ENCODE measurements at places on chromosomes 16 and 17.
A peak's percentile ranks its signal among the peaks of the same experiment; 100 is the strongest.

GRCh38 chr17:3843935-3844516, 2.0 kb downstream of the NCBP3 start:
- peak; percentile 16 for DNase-seq

GRCh38 chr16:9820476-9821246, 361.6 kb downstream of the GRIN2A start:
- no peak for DNase-seq

DNA sequence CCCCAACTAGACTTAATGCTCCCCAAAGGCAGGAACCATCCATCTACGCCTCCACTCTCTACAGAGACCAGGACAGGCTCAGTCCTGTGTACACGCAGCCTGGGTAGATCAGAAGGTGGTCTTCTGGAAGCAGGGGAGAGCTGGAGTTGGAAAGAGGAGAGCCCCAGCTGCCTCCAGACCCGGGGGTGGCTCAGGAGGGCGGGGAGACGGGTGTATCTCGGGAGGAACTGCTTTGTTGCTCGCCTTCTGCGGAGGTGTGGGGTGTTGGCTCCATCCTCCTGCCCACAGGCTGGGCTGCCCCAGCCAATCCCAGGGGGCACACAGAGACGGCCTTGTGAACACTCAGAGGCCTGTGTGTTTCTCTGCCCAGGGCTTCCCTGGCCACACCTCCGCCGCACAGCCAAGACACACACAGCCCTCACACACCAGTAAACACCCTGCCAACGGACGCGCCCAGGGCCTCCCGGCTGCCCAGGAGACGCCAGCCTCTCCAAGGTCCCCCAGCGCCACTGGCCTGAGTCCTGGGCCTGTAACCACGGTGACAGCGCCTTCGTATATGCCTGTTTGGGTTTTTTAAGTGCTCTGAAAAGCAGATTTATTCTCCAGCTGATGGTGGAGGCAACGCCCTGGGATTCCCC, 143.4 kb upstream of the CDC42EP4 start:
- DNase-seq, result no peak

DNA sequence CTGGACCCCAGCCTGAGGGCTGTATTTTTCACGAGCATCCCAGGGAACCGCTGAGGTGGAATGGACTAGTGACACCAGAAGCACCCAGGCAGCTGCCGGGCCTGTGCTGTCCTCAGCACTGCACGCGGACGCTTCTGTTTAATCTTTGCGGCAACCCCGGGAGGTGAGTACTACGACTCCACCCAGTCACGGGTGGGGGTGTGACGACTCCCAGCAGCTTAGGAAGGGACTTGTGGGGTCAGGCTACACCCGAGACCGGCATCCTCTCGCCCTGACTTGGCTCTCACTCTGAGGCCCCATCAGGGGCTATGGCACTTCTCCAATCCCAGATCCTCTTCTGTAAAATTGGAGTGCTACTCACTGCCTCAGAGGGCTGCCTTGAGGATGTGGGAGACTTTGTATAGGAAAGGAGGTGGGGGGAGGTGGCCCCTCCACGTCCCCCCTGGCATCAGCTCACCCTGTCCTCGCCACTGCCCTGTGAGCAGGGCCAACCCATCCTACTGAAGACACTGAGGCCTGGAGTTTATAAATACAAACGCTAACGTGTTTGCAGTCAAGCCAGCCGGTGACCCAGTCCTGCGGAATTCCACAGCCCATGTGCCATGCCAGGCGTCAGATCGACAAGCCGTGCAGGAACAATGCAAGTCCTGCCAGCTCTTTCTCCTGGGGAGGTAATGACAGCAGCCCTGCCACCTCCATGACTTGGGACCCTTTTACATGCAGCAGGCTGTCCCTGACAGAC, 44.4 kb downstream of the PPL start:
- no peak for DNase-seq

DNA sequence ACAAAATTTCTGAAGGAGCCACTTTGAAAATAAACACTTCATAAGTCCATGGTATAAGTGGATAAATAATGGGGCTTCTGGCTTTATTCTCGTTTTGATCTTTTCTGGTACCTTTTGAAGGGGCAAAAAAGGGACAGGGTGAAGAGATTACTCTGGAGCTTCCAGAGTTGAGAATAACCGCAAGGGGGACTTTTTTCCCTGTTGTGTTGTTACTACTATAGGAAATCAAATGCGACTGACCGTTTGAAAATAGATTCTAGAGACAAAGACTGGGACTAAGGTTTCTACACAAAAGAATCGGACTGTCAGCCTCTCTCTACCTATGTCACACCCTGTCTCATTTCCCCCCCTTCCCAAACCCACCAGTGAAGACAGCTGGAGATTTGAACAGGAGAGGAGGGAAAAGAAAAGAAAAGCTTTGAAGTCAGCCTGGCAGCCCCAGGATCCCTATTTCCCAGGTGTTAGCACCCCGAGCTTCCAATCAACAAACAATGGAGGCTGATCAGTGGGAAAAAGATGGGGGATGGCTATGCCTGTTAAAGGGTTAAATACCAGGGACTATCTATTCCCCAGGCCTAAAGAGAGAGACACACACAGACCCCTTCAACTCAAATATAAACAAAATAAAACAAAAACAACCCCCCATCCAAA, 8.4 kb downstream of the HOXB4 start:
- no peak for DNase-seq

DNA sequence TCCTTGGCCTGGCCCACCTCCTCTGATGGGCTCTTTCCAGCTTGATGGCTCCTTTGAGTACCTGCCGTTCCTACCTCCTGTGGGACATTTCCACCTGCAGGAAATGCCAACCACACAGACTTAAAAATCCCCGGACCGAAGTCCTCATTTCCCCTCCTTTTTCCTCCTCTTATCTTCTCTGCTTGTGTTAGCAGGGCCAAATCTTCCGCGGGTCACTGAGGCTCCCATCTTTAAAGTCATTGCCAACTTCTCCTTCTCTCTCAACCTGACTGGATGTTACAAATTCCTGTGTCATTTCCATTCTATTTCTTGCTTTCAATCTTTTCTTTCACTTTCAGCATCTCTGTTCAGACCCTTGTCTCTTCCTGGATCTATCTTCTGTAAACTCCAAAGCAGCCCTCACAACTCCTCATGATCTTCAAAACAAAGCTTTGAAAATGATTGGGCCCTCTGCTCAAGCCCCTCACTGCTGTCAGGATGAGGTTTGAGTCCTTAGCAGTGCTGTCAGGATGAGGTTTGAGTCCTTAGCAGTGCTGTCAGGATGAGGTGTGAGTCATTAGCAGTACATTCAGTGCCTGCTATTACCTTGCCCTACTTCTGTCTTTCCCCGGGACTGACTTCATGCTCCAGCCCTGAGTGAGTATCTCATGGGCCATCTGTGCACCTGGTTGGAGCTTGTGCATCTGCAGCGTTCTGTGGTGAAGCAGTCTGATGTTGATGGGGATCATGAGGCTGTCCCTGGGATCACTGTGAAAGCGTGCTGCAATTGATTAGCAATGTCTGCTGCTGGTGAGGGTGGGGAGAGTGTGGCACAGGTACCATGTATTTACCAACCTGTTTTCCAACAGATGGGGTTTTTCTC, 100.1 kb downstream of the IRF8 start:
- DNase-seq, result no peak

GRCh38 chr16:50037662-50038220, 12.7 kb downstream of the CNEP1R1 start:
- no peak for DNase-seq

GRCh38 chr17:78498848-78499247, 78.3 kb downstream of the DNAH17 start:
- no peak for DNase-seq

- DNase-seq, result no peak
These were observed 928 bp downstream of the CASKIN2 start for GRCh38 chr17:75514299-75514918.

DNA sequence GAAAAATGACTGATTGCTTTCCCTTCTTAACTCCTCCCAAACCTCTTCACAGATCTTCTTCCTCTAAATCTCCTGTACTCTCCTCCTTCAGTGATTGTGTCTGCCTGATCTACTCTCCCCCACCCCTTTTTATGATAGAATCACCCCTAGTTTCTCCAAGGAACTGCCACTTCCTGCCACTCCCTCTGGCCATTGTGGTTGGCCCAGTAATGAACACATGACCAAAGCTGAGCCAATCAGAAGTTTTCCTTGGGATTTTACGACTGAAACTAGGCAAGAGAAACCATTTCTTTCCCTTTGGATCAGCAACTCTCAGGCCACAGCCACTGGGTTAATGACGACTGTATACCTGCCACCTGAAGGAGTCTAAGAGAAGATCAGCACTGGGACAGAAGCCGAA, 15.9 kb downstream of the IRX3 start:
- DNase-seq, result no peak

DNA sequence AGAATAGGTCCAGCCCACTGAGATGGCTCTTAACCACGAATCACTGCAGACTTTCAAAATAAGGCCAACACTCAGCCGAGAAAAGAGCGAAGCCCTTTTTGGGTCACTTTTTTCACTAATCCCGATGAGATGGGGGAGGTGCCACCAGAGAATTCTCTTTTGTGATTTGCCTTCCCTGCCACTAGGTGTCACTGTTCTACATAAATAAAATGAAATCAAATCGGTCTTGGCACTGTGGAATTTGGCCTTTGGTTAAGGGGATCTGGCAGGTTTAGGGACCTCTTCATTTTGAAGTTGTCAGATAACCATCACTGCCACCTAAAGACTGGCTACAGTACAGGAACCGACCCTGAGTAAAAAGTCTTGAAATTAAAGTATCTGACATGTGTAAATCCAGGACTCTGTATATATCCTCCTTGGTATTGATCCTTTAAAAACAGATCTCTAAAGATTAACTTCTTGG, 147.0 kb downstream of the HS3ST4 start:
- no peak for DNase-seq

DNA sequence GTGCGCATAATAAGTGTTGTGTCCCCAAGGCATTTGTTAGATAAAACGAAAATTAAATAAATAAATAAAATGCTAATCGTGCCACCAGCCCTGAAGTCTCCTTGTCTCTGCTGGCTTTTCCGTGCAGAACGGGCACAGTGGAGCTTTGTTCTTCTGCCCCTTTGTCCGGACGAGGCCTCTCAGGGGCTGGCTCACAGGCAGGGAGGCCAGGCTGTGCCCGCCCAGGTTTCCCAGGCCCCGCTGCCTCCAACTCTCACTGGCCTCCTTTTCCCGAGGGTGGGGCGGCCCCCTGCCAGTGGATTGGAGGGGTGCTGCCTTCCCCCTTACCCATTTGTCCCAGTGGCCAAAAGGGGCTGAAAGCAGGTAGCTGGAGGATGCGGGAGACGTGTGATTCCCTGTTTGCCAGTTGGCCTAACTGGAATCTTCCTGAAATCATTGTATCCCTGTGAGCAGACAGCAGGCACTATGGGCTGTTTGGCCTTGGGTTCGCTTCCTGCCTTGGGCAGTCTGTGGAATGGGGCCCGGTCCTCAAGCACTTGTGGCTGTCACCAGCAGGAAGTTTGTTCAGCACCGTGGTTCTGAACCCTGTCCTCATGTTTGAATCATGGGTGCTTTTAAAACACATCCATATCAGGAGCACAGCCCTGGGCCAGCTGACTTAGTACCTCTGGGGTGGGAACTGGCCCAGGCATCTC, 64.4 kb downstream of the KSR1 start:
- no peak for DNase-seq

- no peak for DNase-seq
These were observed 140.1 kb downstream of the ITFG1 start for GRCh38 chr16:47320546-47321310.

DNA sequence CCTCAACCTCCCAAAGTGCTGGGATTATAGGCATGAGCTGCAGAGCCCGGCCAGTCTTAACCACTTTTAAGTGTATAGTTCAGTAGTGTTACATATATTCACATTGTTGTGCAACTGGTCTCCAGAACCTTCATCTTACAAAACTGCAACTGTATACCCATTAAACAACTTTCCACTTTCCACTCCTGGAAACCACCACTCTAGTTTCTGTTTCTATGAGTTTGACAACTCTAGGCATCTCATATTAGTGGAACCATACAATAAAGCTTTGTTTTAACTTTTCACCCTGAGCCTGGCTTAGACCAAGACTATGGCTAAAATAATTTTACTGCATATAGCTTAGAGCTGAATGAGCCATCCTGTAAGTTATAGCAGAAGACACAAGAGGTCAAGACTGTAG, 108.0 kb upstream of the GOT2 start:
- DNase-seq, result no peak

- DNase-seq, result peak; percentile 70
These were observed 7.8 kb downstream of the SUPT4H1 start for GRCh38 chr17:58344047-58344790.

GRCh38 chr16:28264656-28265055, 27.7 kb upstream of the SBK1 start:
- DNase-seq, result no peak

DNA sequence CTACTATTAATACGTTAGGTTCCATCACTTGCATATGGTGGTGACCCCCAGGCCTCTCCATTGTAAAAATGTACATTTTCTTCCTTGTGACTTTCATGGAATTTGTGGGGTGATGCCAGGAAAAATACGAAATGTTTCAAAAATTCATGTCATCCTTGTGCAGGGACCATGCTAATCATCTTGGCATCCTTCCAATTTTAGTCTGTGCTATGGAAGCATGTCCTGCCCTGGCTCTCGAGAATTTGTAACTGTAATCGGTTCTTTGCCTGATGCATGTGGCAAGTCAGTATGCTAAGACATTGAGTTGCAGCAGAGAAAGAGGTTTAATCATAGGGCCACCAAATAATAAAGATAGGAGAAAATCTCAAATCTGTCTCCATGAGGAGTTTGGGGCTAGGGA, 14.3 kb upstream of the GINS3 start:
- no peak for DNase-seq

- DNase-seq, result no peak
These were observed 22.1 kb upstream of the IL17C start for GRCh38 chr16:88616320-88616719.

DNA sequence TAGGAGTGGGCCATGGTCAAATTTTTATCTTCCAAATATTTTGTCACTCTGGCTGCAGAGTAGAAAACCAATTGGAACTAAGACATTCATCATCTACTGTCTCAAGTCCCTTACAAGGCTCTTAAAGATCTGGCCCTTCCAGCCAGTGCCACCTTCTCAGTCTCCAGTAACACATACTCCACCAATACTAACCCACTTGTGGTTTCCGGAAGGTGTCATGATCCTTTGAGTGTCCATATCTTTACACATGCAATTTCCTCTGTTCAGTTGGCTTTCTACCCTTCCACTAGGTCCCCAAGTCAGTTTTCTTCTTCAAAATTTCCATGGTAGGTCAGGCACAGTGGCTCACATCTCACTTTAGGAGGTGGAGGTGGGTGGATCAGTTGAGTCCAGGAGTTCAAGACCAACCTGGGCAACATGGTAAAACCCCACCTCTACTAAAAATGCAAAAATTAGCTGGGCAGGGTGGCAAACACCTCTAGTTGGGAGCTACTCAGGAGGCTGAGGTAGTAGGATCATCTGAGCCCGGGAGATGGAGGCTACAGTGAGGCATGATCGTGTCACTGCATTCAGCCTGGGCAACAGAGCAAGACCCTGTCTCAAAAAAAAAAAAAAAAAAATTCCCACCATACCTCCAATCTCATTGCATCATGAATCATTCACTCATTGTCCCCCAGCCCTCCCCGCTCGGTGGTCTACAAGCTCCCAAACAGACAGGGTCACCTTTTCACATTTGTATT, 6.0 kb upstream of the GRB2 start:
- DNase-seq, result no peak

- no peak for DNase-seq
These were observed 8.8 kb downstream of the CNTNAP1 start for GRCh38 chr17:42691021-42691545.
